ENCODE measurements at places on chromosomes 6 and 20. TPM values are rescaled to one million over a fixed set of nuclear protein-coding genes. Genes with fewer than 3 reads are reported as not detected.

- peak within 1 kb of the TSS; percentile 86 for H3K27ac ChIP-seq
- H3K4me3 ChIP-seq: peak within 1 kb of the TSS; percentile 99
- peaks cover 18% of the 10 kb centered on the region for H3K36me3 ChIP-seq
Observed at GRCh38 chr20:58388882-58389323, at the start of gene VAPB. VAPB (plus strand) TSS chr20:58389229; CDS start chr20:58389460, 231 bp downstream.

- no peak for DNase-seq
- H3K27ac ChIP-seq: no peak overlapping the region
- H3K27me3 ChIP-seq: no peaks in the 10 kb centered on the region
- peaks cover 12% of the 10 kb centered on the region for H3K36me3 ChIP-seq
- H3K4me3 ChIP-seq: no peak overlapping the region
Observed at GRCh38 chr6:73801652-73802268, 105.8 kb downstream of the CD109 start.

DNA sequence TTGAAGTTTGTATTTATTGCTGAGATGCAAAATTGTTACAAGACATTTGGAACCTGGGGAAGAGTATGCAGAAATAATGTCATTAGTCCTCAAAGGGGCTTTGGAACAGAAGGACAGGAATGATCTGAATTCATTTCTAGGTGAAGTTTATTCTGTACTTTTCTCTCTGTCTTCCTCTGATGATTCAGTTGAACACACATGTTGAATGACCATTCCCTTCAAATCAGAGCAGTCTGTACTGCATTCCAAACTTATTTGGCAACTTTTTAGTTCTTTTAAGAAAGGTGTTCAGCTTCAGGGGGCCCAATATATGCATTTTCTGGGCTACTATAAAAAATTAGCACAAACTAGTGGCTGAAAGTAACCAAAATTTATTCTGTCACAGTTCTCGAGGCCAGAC, 213.9 kb upstream of the LAMP5 start:
- no peak for DNase-seq
- no peaks in the 10 kb centered on the region for H3K36me3 ChIP-seq
- H3K27ac ChIP-seq: no peak overlapping the region
- no peaks in the 10 kb centered on the region for H3K4me1 ChIP-seq
- H3K27me3 ChIP-seq: no peaks in the 10 kb centered on the region
- H3K4me3 ChIP-seq: no peak overlapping the region

The ENPP3 gene
- total RNA-seq: 3.6 TPM

- H3K27ac ChIP-seq: no peak overlapping the region
- H3K36me3 ChIP-seq: no peaks in the 10 kb centered on the region
- H3K4me1 ChIP-seq: no peaks in the 10 kb centered on the region
- H3K4me3 ChIP-seq: no peak overlapping the region
Observed at GRCh38 chr20:49448917-49449316, 33.6 kb downstream of the KCNB1 start.

- no peak overlapping the region for H3K4me3 ChIP-seq
- H3K4me1 ChIP-seq: no peaks in the 10 kb centered on the region
- no peaks in the 10 kb centered on the region for H3K36me3 ChIP-seq
- no peak overlapping the region for H3K27ac ChIP-seq
Observed at GRCh38 chr20:58603721-58604120, 47.4 kb upstream of the STX16 start.

DNA sequence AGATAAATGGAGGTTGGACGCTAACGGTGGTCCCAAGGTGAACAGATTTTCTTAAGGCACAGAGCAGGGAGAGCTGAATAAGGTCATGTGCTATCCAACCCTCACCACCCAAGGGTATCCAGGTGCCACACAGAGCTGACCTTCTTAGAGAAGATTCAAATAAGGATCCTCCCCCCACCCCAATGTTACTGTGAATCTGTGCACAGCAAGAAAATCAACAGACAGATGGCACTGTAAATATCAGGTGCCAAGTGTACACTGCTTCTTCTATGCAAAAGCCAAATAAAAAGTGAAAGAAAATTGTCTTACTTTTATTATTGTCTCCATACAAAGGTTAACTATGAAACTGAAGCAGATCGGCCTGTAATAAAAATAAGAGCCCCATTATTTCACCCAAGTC, 96.9 kb downstream of the PAK5 start:
- H3K27ac ChIP-seq: no peak overlapping the region
- DNase-seq: no peak
- H3K4me3 ChIP-seq: no peak overlapping the region
- no peaks in the 10 kb centered on the region for H3K36me3 ChIP-seq
- no peaks in the 10 kb centered on the region for H3K27me3 ChIP-seq

The ECT2L gene
- total RNA-seq: not detected

- no peaks in the 10 kb centered on the region for H3K36me3 ChIP-seq
- no peak for DNase-seq
- peaks cover 4% of the 10 kb centered on the region for H3K4me1 ChIP-seq
- H3K27ac ChIP-seq: no peak overlapping the region
- H3K4me3 ChIP-seq: no peak overlapping the region
Observed at GRCh38 chr6:1885576-1886011, 275.9 kb downstream of the FOXC1 start.

GRCh38 chr20:8876366-8876765, 192.5 kb upstream of the PLCB4 start:
- no peaks in the 10 kb centered on the region for H3K27me3 ChIP-seq
- no peaks in the 10 kb centered on the region for H3K4me1 ChIP-seq
- no peaks in the 10 kb centered on the region for H3K36me3 ChIP-seq

DNA sequence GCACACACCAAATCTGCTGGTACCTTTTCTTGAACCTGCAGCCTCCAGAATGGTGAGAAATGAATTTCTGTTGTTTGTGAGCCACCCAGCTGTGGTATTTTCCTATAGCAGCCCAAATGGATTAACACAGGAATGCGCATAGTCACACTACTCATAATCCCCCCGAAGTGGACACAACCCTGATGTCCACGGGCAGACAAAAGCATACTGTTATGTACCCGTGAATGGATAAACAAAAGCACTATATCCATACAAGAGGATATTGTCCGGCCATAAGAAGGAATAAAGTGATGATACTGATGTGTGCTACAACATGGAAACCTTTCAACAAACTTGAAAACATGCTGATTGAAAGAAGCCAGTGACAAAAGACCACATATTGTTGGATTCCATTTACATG, 25.1 kb upstream of the RPP40 start:
- peaks cover 16% of the 10 kb centered on the region for H3K4me1 ChIP-seq
- H3K4me3 ChIP-seq: no peak overlapping the region
- H3K36me3 ChIP-seq: peaks cover 1% of the 10 kb centered on the region
- H3K27me3 ChIP-seq: peaks cover 12% of the 10 kb centered on the region
- DNase-seq: no peak

The KCNQ5 gene
- total RNA-seq: 9.8 TPM

The ZNF318 gene
- 14.4 TPM for total RNA-seq

The CGA gene
- total RNA-seq: not detected

The ZBTB46 gene
- total RNA-seq: 2.7 TPM

GRCh38 chr20:61052776-61053442, 199.2 kb upstream of the CDH4 start:
- DNase-seq: no peak
- no peak overlapping the region for H3K4me3 ChIP-seq
- H3K36me3 ChIP-seq: no peaks in the 10 kb centered on the region
- H3K27ac ChIP-seq: no peak overlapping the region

GRCh38 chr6:142635130-142635529, 309.8 kb downstream of the HIVEP2 start:
- no peaks in the 10 kb centered on the region for H3K27me3 ChIP-seq
- H3K4me3 ChIP-seq: no peak overlapping the region

GRCh38 chr6:25550631-25551030, 101.4 kb upstream of the SCGN start:
- no peak overlapping the region for H3K4me3 ChIP-seq
- no peaks in the 10 kb centered on the region for H3K36me3 ChIP-seq
- no peaks in the 10 kb centered on the region for H3K4me1 ChIP-seq

The SDCBP2 gene
- total RNA-seq: 11.0 TPM

GRCh38 chr6:119322715-119323350, 26.7 kb downstream of the MAN1A1 start:
- peaks cover 9% of the 10 kb centered on the region for H3K36me3 ChIP-seq
- DNase-seq: peak; percentile 37
- no peaks in the 10 kb centered on the region for H3K27me3 ChIP-seq
- peak overlapping the region; percentile 39 for H3K4me3 ChIP-seq

GRCh38 chr6:34202329-34203201, 34.1 kb upstream of the HMGA1 start:
- no peaks in the 10 kb centered on the region for H3K36me3 ChIP-seq
- no peak for DNase-seq
- H3K4me1 ChIP-seq: peaks cover 46% of the 10 kb centered on the region
- no peaks in the 10 kb centered on the region for H3K27me3 ChIP-seq
- no peak overlapping the region for H3K27ac ChIP-seq

DNA sequence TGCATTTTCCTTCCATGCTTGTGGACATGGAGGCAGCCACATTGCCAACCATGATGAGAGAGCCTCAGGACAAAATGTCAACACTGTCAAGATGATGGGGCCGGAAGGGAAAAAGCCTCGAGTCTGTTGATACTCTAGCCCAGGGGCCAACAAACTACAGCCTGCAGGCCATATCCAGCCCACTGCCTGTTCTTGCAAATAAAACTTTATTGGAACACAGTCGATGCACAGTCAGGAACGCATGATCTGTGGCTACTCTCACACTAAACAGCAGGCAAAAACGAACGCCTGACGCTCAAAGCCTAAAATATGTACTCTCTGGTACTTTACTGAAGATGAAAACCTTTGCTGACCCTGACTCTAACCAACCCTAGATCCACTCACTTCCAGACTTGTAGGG, 72.3 kb downstream of the BMP7 start:
- H3K4me3 ChIP-seq: no peak overlapping the region
- no peaks in the 10 kb centered on the region for H3K36me3 ChIP-seq
- H3K27me3 ChIP-seq: no peaks in the 10 kb centered on the region
- H3K4me1 ChIP-seq: no peaks in the 10 kb centered on the region
- no peak for DNase-seq
- H3K27ac ChIP-seq: no peak overlapping the region

GRCh38 chr6:6033858-6034257, 27.1 kb upstream of the NRN1 start:
- H3K27ac ChIP-seq: no peak overlapping the region
- H3K27me3 ChIP-seq: peaks cover 16% of the 10 kb centered on the region
- no peaks in the 10 kb centered on the region for H3K36me3 ChIP-seq
- no peak for DNase-seq
- no peak overlapping the region for H3K4me3 ChIP-seq

DNA sequence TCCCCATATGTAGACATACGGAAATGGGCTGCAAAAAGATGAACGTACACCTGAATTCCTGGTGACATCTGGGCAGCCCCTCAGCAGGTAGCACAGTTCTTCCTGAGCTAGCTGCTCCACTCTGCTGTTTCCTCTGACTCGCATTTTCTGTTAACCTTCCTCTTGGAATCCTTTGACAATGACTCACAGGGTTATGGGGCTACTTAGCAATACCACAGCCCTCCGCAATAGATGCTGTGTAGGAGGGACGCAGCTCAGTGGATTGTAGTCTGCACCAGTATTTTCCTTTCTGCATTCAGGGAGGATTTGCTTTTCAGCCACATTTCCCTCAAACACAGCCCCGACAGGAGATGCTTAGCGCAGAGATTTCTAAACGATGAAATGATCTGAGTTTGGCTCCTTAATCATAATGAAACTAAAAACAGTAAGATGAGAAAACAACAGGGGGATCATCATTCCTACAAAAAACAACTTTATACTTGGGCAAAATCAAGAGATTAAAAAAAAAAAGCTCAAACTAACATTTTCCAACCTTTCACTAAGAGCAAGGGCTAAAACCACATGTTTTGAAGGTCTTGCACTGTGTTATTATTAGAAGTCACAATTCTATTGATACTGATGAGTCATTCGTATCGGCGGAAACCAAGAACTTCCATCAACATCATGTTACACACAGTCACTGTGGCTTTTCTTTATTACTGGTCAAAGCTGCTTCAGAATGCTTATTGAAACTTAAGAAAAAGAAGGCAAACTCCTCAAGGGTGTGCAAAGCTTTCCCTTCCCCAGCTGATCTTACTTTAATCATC, 12.2 kb downstream of the BACH2 start:
- DNase-seq: peak; percentile 61
- peaks cover 11% of the 10 kb centered on the region for H3K36me3 ChIP-seq
- peak overlapping the region; percentile 74 for H3K4me3 ChIP-seq

The CTCFL gene
- total RNA-seq: not detected

DNA sequence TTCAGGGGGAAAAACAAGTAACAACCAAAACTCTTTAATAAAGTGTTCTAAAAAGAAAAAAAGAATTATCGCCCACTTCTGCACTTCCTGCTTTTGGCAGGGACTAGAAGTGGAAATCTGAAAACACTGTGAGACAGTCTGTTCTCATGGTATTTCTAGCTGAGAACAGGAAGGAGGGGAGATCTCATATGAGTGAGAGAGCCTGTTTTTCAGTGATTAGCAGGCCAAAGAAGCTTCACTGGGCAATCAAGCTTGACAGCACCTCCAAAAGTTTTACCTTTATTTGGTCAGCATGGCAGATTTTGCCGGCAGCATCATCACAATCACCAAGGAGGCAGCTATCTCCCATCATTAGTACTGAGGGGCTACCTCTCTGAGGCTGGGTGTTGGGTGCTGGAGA, 79.5 kb upstream of the ATXN1 start:
- peaks cover 37% of the 10 kb centered on the region for H3K4me1 ChIP-seq
- DNase-seq: no peak
- peaks cover 5% of the 10 kb centered on the region for H3K27me3 ChIP-seq
- H3K36me3 ChIP-seq: no peaks in the 10 kb centered on the region
- no peak overlapping the region for H3K27ac ChIP-seq

- peaks cover 13% of the 10 kb centered on the region for H3K27me3 ChIP-seq
- no peaks in the 10 kb centered on the region for H3K4me1 ChIP-seq
- no peak overlapping the region for H3K4me3 ChIP-seq
- no peak overlapping the region for H3K27ac ChIP-seq
Observed at GRCh38 chr20:51360451-51361201, 181.9 kb downstream of the NFATC2 start.

- peaks cover 4% of the 10 kb centered on the region for H3K36me3 ChIP-seq
- H3K4me1 ChIP-seq: peaks cover 30% of the 10 kb centered on the region
- H3K27me3 ChIP-seq: no peaks in the 10 kb centered on the region
- H3K27ac ChIP-seq: peak within 1 kb of the TSS; percentile 96
- peak; percentile 98 for DNase-seq
Observed at GRCh38 chr6:8435093-8435844, at the start of gene SLC35B3. SLC35B3 (minus strand) TSS chr6:8435545.

GRCh38 chr6:96604420-96604819, 41.5 kb downstream of the FHL5 start:
- peaks cover 25% of the 10 kb centered on the region for H3K27me3 ChIP-seq
- H3K27ac ChIP-seq: no peak overlapping the region
- no peak overlapping the region for H3K4me3 ChIP-seq
- no peak for DNase-seq

- DNase-seq: no peak
- no peaks in the 10 kb centered on the region for H3K36me3 ChIP-seq
- H3K4me3 ChIP-seq: no peak overlapping the region
- peaks cover 16% of the 10 kb centered on the region for H3K27me3 ChIP-seq
- H3K4me1 ChIP-seq: no peaks in the 10 kb centered on the region
Observed at GRCh38 chr20:40630713-40631112, 58.3 kb downstream of the MAFB start.

The TULP4 gene
- 20.8 TPM for total RNA-seq

The PTPRK gene
- 6.4 TPM for total RNA-seq

The NRN1 gene
- 3.3 TPM for total RNA-seq

GRCh38 chr6:11732036-11732631, 46.5 kb downstream of the ADTRP start:
- H3K4me1 ChIP-seq: peaks cover 88% of the 10 kb centered on the region
- peak overlapping the region; percentile 67 for H3K27ac ChIP-seq
- DNase-seq: peak; percentile 83

- H3K4me1 ChIP-seq: no peaks in the 10 kb centered on the region
- H3K27me3 ChIP-seq: no peaks in the 10 kb centered on the region
- DNase-seq: no peak
- peaks cover 4% of the 10 kb centered on the region for H3K36me3 ChIP-seq
Observed at GRCh38 chr20:34567892-34568865, 9.7 kb downstream of the MAP1LC3A start.

- H3K4me1 ChIP-seq: no peaks in the 10 kb centered on the region
- no peaks in the 10 kb centered on the region for H3K36me3 ChIP-seq
- H3K27ac ChIP-seq: no peak overlapping the region
- H3K27me3 ChIP-seq: no peaks in the 10 kb centered on the region
- no peak for DNase-seq
- H3K4me3 ChIP-seq: no peak overlapping the region
Observed at GRCh38 chr6:121550491-121551010, 115.1 kb downstream of the GJA1 start.

Measured in activated T-cell treated with anti-CD3 and anti-CD28 coated beads, Interleukin-2, amount 50 U/mL, for 72 hours (primary cell).